ENCODE measurements at places on chromosomes 3 and 15.

- no peak for DNase-seq
Observed at GRCh38 chr3:177482048-177482691, 284.9 kb upstream of the TBL1XR1 start.

GRCh38 chr3:53250881-53251605, 4.8 kb downstream of the TKT start:
- no peak for DNase-seq

DNA sequence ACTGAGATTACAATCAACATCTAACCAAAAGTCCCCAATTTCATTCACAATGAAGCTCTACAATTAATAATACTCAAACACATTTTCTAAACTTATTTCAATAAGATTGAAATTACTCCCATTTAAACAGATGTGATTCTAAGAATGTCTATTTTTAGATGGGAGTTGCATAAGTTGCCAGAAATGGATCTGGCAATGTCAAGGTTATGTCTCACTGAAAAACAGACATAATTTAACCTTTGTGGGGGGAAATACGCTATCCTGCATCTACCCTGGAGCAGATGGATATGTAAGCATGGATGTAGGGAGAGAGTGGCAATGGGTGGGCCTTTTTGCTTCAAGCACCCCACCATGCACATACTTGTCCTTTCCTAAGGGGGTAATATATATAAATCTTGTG, 6.7 kb upstream of the EIF1B start:
- DNase-seq, result no peak

DNA sequence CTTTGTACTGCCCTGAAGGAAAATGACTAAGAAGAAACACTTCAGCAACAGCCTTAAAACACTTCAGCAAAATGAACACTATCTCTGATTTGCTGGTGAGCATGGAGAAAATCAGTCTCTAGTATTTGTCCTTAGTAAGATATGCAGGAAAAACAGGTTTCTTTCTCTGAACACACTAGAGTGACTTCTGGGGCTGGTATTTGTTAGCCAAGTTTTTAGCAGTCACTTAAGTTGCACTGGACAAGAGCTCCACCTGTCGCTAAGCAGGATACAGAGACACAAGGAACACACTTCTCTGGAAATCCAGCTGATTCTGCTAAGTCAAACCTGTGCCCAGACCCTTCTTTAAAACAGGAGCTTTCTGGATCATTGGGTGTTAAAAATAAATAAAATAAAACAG, 65.3 kb downstream of the CHAC1 start:
- DNase-seq, result no peak

DNA sequence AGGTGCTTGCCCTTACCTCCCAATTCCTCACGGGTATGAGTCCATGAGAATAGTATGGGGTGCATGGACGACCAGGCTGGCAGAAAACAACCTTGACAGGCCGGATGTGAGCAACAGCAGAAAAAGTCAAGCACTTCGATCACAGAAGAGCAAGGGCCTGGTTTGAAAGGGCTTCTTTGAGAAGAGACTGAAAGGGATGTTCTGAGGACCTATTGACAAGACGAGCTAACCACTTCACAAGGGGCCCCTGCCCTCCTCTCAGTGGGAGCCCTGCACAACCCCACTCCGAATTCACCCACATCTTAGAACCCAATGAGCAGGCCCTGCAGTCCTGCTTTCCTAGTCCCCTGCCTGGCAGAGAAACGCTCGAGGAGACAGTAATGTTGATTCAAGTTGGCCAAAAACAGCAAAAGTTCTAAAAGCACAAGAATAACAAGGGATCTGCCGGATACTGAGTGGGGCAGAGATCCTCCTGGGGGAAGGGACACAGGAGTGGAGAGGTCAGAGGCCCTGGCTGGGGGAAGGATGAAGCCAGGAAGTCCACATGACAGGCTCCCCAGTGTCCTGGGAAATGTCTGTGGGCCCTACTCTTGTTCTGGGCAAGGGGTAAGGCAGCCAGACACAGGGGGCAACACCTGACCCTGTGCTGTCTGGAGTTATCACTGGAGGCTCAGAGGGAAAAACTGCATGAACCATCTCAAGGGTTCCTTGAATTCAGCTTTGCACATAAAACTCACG, 14.8 kb upstream of the CX3CR1 start:
- DNase-seq, result no peak

Measured in SK-N-DZ (cell line).